ENCODE measurements at places on chromosomes 6 and 20. TPM values are rescaled to one million over a fixed set of nuclear protein-coding genes. Genes with fewer than 3 reads are reported as not detected.

The BPIFA1 gene
- 0.42 TPM for total RNA-seq

The TRDN gene
- total RNA-seq = not detected

The C20orf144 gene
- total RNA-seq = not detected

The PLTP gene
- 68.9 TPM for total RNA-seq

The GRIK2 gene
- 0.07 TPM for total RNA-seq

The PAX1 gene
- not detected for total RNA-seq

The GMPR gene
- total RNA-seq = 0.21 TPM

The DZANK1 gene
- total RNA-seq = 0.71 TPM

The CNR1 gene
- total RNA-seq = not detected

The ZC2HC1B gene
- total RNA-seq = 1.3 TPM

The ULBP3 gene
- total RNA-seq = 14.7 TPM

The CD93 gene
- total RNA-seq = under 0.01 TPM

The PCSK2 gene
- total RNA-seq = not detected

The PRND gene
- not detected for total RNA-seq

Data from airway epithelial cell (primary cell).